CD4-positive, alpha-beta T cell treated with Interleukin-6 for 4 hours (primary cell): ENCODE measurements at places on chromosomes 1 and 21.

DNA sequence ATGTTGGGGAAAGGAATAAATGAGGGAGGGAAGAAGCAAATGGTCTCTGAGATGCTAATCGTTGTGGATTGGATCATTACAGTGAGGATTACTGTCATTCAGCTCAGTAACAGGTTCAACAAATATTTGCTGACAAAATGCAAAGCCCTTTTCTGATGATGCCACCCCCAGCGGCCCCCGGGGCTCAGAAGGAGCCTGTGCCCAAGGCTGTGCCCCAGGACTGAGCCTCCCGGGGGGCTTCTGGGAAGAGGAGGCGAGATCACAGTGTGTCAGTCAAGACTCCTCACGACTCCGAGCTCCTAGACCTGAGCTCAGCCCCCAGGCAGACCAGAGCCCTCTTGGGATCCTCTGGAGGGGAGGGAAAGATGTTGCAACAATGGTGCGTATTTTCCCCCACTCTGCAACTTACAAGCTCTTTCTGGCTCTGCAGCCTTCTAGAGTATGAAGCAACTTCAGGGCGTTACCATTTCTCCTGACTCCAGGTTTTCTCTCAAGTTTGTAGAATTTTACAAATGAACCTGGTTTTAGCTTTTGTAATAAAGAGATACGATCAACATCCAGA, 20.8 kb downstream of the EPHA8 start:
- no peak for DNase-seq

GRCh38 chr1:58874342-58874741, 90.5 kb upstream of the JUN start:
- no peak for DNase-seq

DNA sequence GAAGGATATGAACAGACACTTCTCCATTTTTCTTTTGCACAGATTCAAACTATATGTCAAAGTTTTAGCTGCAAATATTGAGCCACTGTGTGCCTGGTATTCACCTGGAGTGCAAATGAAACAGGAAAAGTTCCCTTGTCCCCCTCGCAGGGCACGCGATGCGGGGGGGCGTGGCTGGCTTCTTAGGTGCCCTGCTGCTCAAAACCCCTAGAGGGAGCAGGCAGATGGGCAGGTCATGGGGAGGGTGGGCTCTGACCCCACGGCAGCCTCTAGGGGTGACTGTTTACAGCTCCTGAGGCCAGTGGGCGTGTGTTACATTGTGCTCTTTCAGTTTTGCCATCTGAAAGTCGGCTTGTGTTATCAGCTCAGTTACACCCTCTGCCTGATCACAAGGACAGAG, 931.2 kb upstream of the B3GALT2 start:
- no peak for DNase-seq

- DNase-seq, result no peak
Observed at GRCh38 chr1:235953801-235954200, 87.1 kb upstream of the LYST start.

DNA sequence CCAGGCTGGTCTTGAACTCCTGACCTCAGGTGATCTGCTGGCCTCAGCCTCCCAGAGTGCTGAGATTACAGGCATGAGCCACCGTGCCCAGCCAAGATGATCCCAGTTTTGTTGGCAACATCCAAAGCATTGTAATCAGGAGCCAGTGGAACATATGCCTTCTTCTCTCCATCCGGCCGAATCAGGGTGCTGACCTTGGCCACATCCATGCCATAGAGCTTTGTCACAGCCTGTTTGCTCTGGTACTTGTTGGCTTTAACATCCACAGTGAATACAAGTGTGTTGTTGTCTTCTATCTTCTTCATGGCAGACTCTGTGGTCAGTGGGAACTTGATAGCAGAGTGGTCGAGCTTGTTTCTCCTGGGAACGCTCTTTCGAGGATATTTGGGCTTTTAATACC, 17.1 kb downstream of the TNFRSF8 start:
- no peak for DNase-seq

DNA sequence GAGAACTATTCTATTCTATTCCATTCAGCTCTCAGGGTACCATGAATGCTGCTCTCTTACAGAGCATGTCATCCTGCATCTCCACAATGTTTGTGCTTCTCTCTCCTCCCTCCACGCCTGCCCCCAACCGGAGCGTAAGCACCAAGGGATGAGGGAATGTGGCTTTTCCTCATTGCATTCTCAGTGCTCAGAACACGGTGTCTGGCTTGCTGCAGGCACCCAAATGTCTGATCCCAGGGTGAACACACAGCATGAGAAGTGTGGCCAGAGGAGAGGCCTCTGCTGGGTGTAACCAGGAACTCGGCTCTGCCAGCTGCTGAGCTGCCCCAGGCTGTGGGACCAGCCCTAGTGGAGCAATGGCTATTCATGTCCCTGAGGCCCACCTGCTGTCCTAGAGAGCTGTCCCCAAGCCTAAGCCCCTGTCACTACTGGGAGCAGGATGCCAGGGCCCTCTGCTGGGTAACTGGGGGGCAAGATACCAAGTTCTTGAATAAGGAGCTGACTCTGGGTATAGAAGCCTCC, 38.3 kb downstream of the OLFML2B start:
- DNase-seq, result no peak

DNA sequence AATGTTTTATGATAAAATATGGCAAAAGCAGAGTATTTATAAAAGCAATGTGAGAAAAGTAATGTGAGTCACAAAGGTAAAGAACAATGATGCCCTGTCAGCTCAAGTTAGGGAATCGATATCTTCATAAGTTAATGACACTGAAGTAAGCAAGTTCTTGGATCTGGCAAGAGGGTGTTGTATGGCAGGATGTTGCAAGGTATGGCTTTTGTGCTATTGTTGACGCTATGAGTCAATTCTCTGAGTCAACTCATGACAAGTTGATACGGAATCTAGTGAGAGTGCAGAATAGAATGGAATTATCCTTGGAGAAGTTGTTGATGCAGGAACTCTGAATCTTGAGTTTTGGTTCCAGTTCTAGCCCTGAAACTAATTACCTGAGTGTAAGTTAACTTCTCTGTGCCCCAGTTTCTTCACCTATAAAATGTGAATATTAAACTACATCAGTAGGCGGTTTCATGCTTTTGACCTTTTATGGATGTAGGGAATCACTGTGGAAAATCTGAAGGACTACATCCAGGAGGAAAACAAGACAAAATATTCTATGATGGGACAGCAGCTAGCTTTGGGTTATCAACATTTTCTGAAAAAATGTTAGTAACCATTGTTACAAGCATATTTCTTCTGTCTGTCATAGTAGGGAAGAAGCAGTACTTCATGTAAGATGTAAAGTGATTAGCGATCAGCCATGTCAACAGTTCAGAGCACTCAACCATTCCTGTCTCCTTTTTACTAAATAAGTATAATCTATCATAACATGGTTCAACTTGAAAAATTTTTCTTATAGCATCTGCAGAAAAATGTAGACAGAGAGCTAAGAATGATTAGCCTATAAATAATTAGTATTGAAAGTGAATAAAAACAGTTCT, 96.9 kb downstream of the ATP6V1G3 start:
- no peak for DNase-seq

- no peak for DNase-seq
Observed at GRCh38 chr1:207034998-207035397, 2.4 kb upstream of the C1orf116 start.
